ENCODE measurements at places on chromosomes 7 and 10.

- DNase-seq, result no peak
Measured at GRCh38 chr10:19178675-19179074, 130.1 kb downstream of the MALRD1 start.

DNA sequence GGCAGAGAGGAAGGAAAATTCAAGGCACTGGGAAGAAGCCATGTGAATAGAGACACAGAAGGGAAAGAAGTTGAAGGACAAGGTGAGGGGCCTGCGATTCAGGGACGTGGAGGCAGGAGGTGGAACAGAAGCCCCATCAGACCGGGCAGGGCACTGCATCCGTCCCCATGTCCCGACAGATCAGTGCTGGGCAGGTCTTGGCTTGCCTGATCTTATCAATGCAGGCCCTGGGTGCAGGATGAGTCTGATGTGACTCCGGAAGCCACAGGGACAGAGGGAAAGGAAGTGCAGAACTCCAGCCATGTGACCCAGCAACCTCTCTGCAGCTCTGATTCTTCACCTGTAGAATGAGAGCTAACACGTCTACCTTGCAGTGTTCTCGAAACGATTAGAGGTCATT is 136.2 kb upstream of the CTBP2 start:
- DNase-seq, result no peak

DNA sequence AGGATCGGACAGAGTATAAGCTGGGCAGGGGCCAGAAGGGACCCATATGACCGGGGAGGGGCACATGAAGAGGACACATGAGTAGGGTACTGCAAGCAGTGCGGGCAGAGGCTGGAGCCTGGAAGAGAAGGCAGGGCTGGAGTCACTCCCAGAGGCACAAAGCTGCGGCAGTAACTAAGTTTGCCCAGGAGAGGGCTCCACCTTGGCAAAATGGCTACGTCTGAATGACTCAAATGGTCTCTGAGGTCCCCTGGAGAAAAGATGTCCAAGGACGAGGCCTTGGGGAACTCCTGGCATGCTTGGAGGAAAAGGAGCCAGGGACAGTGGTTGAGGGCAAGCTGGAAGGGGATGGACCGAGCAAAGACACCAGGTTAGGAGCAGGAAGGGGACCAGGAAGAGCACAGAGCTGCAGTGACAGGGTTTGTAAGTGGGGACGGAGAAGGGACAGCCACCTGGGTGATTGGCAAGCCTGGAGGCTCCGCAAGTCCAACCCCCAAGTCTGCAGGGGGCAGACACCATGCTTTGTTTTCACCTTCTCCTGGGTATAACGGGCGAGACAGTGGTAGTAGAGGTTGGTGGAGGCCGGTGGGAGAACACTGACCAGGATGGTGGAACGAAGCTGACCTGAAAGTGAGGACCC is 43.1 kb upstream of the LBX1 start:
- DNase-seq, result peak; percentile 46

DNA sequence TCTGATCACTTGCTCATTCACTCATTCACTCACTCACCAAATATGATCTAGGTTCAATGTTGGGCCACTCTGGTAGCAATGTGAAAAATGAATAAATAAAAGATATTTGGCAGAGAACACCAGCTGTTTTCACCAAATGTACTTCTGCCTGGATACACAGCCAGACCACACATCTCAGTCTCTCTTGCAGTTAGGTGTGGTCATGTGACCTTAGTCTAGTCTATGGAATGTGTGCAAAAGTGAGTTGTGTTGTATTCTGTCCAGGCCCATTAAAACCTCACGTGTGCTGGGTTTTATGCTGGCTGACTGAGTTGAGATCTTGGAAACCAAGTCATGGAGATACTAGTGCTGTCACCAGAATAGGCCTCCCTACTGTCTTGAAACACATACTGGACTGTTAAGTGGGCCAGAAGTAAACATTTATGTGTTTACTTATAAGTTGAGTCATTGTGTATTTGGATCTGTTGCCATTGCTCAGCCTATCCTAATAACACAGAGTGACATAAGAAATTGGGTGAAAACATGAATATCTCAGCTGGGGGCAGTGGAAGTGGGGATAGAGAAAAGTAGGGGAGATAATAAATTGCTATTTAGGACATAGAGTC is 145.5 kb downstream of the PTEN start:
- no peak for DNase-seq

DNA sequence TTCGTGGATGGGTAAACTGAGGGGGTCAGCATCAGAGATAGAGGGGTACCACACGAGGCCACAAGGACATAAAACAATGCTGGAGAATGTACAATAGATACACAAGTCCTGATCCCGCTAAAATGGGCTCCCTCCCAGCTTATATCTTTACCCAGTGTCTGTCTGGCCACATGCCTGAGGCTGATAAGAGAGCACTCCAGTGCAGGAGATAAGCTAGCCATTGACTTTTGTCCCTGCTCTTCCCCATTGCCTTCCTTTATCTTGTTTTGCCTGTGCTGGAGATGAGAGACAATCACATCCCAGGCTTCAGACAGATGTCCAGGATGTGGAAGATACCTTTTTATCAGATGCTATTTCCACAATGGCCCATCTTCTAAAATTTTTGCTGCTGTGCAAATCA is 6.0 kb downstream of the GAD2 start:
- DNase-seq, result no peak
